ENCODE measurements at places on chromosomes 4 and X. TPM values are rescaled to one million over a fixed set of nuclear protein-coding genes. Genes with fewer than 3 reads are reported as not detected.

- no peak for DNase-seq
Observed at GRCh38 chrX:112048707-112049106, 33.9 kb downstream of the TRPC5 start.

- no peak for DNase-seq
Observed at GRCh38 chr4:101031971-101032370, 315.4 kb downstream of the PPP3CA start.

GRCh38 chr4:144645102-144645630 is 790 bp upstream of the HHIP start:
- no peak for DNase-seq

GRCh38 chrX:25300994-25301393 is 285.2 kb upstream of the ARX start:
- DNase-seq = no peak

GRCh38 chr4:185017964-185018772 is at the start of gene HELT:
Gene HELT, plus strand, starts transcription at chr4:185018490. Its CDS starts 439 bp downstream, at chr4:185018929.
- DNase-seq = no peak

DNA sequence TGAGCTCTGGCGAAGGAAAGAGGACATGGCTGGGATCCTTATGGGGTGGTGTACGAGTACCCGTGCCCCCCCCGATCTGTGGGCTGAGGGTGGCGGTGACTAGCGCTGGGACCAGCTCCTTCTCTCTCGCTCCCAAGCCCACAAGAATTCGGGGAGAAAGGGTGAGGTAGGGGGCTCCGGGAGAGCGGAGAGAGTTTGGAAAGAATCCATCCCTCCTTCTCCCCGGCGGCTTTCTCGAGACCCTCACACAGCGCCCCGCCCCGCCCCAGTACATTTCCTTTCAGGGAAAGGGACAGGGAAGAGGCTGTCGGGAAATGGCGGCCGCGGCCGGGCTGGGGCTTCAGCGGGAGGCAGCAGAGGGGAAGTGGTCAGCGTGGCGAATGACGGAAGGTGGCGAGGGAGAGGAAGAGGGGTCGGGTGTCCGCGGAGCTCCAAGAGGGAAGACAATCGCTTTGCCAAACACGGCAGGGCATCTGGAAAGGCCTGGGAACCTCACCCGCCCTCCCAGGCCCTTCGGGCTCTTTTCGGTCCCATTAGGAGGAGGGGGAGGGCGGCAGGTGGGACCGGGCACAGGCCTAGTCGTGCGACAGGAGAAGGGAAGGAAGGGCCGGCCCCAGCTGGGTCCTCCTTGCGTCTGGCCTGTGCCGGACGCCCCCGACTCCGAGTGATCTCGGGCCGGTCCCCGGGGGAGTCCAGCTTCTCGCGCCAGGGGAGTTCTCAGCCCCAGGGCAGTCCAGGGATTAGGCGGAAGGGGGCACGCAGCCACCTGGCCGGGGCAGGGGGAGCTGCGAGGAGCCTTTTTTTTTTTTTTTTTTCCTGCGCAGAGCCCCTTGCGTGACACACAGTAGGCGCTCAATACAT is 10.2 kb downstream of the HNRNPH2 start:
- peak; percentile 31 for DNase-seq

The TRIM61 gene
- polyA plus RNA-seq = 1.5 TPM

The RASGEF1B gene
- polyA plus RNA-seq = 75.9 TPM
